ENCODE measurements at places on chromosomes 2 and 18.
A peak's percentile ranks its signal among the peaks of the same experiment; 100 is the strongest.

- no peak for DNase-seq
Observed at GRCh38 chr2:4465671-4466070, 762.3 kb downstream of the DCDC2C start.

DNA sequence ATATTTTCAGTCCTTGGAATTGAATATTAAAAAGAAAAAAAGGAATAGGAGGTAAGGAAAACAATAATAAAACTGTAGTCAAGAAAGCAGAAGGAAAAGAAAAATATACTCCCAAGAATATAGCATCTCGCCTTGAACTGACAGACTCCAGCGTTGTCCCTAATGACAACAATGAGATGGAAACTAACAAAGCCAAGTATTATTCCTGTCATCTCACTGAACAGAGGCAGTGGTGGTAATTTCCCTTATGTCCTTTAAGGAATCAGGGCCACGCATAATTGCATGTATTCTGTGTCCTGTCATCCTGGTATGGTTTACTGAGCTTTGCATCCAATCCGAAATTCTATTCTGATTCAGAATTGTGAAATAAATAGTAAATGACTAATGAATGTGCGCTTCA is 158.9 kb downstream of the LRRTM4 start:
- no peak for DNase-seq

DNA sequence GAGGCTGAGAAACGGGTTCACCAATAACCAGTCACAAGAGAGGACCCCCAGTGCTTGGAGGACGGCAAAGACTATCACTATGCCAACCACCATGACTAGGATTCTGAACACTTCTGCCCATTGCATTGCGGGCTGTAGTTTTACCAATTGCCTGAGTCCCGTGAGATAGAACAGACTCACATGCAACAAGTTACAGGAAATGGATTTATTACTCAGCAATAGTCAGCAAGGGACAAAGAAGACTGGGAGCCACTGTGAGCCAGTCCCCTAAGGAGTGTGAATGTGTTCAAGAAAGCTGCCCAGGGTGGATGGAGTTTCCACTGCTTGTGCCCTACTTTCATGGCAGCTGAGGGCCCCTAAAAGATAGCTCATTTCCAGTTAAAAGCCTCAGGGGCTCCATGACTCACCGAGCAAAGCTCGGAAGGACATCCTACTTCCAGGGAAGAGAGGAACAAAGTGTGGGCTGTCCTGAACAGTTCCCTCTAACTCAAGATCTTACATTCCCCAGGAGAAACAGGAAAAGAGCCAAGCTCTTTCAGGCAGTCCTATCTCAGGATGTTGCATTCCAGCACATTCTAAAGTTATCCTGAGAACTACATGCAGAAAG is 54.4 kb downstream of the SLC4A3 start:
- no peak for DNase-seq

GRCh38 chr2:5749347-5749746 is 57.2 kb downstream of the SOX11 start:
- peak; percentile 26 for DNase-seq

DNA sequence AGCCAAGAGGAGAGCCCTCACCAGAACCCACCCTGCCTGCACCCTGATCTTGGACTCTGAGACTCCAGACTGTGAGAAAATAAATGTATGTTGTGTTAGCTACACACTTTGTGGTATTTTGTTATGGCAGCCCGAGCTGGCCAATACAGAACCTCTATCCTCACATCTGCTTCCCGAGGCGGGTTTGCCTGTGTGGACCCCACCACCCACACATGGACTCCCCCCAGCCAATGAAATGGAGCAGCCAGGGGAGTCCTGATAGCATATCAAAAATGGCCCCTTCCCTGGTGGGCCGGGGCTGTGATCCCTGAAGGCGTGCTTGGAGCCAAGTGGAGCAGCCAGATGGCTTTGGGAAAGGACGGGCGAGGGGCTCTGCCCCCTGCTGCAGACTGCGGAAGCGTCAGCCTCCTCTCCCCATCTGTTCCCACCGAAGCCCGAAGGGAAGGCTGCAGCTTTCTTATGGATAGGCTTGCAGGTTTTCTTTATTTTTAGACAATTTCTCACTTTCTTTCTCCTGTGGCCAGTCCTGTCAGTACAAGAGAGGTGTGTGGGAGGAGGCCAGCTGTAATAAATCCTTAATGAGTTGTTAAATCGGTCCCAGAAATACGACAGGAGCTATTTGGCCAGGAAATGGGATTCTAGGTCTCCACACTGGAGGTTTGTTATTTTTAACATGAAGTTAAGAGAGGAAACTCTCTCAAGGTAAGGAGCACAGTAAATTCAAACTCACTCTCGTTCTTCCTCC is 34.4 kb downstream of the TEX51 start:
- DNase-seq, result peak; percentile 29

GRCh38 chr2:47307066-47307465 is 95.9 kb upstream of the MSH2 start:
- no peak for DNase-seq

DNA sequence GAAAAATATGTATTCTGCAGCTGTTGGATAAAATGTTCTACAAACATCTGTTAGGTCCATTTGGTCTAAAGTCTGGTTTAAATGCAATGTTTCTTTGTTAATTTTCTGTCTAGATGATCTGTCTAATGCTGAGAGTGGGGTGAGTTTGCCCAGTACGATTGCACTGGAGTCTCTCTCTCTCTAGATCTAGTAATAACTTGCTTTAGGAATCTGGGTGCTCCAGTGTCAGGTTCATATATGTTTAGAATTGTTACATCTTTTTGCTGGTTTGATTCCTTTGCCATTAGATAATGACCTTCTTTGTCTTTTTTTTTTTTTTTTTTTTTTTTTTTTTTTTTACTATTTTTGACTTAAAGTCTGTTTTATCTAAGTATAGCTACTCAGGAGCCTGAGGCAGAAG is 10.4 kb downstream of the GCC2 start:
- no peak for DNase-seq

GRCh38 chr2:30622452-30622851 is 175.4 kb downstream of the LCLAT1 start:
- DNase-seq, result no peak

DNA sequence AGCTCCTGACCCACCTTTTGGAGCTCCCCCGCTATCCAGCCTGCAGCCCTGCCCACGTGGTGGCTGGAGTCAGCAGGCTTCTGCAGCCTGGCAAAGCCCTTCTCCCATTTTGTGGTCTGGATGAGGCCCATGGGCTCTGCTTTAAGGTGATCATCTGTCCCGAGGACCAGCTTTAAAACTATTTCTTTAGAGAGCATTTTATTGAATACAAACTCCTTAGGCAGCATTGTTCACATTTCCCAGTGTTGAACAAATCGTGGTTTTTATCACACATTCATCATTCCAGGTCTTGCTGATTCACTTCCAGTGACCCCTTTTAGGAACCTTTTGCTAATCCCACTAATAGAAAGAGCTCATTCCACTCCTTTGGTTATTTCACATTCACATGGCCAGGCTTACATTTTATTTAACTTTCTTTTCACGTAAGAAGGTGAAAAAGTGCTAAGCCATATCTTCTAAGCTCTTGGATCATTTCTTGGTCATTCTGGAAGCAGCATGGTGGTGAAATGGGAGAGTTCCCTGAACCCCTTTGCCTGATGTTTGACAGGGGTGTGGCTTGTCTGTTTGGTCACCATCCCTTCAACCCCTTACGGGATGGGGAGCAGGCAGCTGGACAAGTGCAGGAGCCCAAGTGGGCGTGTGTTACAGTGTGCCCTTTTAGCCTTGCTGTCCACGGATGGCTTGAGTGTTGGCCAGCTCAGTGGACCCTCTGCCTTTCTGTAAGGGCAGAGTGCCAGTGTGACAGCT is 80.4 kb upstream of the RAPGEF4 start:
- DNase-seq, result no peak

DNA sequence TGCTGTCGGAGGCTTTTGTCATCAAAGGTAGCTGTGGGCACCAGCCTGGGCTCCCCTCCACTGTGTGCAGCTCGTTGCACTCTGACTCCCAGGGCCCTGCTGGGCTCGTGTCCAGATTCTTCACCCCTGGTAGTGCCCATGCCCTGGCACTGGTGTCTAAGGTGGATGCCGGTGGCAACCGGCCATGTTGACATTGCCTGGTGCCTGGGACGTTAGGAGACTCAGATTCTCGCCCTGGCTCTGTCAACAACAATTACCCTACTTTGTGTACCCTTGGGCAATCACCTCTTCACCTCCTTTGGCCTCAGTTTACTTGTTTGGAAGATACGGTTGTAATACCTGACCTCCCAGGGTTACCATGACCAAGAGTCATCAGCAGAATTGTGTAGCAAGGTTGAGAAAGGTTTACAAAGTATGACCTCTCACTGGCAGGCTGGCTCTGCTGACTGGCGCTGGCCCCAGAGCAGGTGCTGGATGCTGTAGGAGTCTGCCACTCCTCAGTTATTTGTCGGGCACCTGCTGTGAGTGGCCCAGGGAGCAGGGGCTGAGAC is 41.5 kb upstream of the MCFD2 start:
- peak; percentile 50 for DNase-seq

- no peak for DNase-seq
Observed at GRCh38 chr2:46303822-46304221, 6.6 kb downstream of the EPAS1 start.

DNA sequence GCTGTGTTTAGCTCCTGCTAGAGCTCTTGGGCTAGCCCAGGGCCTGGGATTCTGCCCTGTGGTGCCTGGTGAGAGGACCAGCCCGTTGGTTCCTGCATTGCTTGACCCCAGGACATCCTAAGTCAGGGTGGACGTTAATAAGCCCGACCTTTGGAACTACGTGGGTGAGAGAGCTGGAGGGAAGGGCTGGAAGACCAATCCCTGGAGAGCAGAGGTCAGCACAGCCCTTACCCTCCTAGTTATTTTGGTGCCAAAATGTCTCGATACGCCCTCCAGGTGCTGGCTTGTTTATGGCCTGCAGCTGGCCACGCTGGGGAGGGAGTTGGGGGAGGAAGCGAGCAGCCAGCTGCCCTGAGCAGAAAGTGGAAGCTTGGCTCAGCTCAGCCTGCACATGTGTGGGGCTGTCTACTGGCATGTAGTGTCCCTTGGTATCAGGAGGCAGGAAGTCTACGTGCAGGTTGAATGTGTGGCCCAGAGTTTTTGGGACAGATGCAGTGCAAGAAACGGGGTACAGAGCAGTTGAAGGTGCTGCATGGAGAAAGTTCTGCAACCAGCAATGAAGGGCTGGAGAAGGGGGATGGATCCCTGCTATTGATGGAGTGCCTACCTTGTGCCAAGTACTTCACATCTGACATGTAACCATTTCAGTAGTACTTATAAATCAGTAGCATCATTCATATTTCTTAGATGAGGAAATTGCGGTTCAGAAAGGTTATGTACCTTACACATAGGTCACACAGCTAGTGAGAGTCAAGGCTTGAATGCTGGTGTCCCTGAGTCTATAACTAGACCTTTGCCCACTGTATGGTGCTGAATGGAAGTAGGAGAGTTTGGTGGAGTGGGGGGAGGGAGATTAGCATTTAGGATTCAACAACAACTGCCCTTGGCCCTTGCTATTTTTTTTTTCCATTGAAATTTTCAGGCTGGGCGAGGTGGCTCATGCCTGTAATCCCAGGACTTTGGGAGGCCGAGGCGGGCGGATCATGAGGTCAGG is 5.0 kb upstream of the DGKD start:
- DNase-seq, result no peak

DNA sequence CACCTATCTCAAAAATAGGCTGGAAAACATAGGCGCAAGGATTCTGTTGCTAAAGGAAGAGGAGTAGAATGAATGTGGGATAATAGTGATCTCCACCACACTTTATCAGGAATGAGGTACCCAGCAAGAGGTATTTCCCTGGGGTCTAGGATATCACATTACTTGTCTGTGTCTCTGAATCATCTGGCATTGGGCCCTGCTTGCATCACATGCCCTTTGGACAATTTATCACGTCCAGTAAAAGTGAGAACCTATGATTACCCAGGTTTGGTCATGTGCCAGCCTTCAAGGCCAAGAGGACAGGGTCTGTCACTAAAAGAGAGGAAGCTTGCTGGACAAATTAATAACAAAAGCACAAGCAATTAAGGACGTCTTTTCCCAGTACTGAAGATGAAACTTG is 11.4 kb upstream of the TRAPPC8 start:
- DNase-seq, result no peak

DNA sequence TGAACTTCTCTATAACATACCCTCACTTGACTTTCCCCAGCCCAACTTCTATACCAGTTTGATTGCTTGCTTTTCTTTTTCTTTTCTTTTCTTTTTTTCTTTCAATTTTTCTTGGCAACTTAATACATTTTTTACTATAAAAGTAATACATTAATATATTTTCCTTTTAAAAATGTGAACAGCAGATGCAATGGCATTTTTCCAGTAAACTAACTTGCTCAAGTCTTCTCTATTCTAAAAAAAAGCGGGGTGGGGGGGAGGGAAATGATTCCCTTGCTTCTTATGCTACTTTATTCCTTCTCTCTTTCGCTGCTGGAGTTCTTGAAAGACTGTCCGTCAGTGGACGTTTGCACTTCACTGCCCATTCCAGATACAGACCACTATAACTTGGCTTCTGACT is 70.5 kb downstream of the RBMS1 start:
- DNase-seq, result no peak

DNA sequence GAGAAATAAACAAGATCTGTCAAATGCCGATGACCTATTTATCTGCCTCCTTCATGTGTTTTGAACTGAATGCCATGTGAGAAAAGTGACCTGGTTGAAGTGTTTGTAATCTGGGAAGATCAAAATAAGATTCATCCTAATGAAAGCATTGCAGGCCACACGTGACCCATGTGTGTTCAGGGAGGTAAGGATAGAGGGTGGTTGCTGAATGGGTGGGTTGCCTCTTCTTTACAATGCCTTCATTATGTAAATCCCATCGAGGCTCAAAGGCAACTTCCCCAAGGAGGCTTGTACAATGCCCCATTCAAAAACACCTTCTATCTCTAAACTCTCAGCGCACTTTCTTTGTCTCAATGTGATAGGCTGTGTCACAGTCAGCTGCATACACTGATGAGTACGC is 273.1 kb downstream of the LRATD1 start:
- DNase-seq, result no peak

DNA sequence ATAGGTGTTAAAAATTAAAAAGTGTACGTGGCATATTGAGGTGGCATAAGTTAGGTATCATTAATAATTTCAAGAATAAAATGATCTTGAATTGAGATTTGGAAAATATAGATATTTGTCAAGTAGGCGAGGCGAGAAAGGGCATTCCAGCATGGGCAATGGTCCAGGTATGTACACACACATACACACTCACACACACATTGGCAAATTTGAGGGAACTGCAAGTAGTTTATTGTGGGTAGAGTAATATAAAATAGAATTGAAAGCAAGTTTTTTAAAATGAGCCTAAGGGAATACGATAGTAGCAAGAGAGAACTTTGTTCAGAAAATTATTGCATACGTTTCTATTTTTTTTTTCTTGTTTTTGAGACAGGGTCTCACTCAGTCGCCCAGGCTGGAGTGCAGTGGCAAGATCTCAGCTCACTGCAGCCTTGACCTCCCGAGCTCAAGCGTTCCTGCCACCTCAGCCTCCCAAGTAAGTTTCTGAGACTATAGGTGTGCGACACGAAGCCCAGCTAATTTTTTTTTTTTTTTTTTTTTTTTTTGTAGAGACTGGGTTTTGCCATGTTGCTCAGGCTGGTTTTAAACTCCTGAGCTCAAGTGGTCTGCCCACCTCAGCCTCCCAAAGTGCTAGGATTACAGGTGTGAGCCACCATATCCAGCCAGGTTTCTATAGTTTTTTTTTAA is 96.7 kb upstream of the SLC39A10 start:
- DNase-seq, result no peak

GRCh38 chr2:129748250-129748649 is 231.2 kb upstream of the RAB6C start:
- DNase-seq, result peak; percentile 20

GRCh38 chr2:119422360-119423107 is 9.1 kb upstream of the TMEM37 start:
- DNase-seq, result no peak

- DNase-seq, result no peak
Observed at GRCh38 chr2:139079311-139079710, 299.1 kb upstream of the NXPH2 start.
